ENCODE measurements at places on chromosomes 7 and 10.
A peak's percentile ranks its signal among the peaks of the same experiment; 100 is the strongest.

DNA sequence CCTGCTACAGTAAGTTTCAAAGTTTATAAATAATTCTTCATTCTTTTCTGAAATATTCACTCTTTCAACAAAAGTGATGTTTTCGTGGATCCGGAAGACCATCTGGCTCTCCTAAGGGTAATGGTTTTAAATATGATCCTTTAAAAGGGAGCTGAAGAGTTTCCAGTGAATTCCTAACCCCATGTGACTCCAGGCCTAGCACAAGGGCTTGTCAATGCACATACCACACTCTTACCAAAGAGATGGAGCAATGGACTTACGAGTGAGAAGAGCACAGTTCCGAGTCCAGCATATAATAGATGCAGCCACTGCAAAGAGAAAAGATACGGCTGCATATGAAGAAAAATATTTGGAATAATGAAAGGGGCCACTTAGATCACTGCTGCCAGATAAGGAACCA is 32.1 kb upstream of the GATAD1 start:
- H3K36me3 ChIP-seq: no peaks in the 10 kb centered on the region
- H3K4me3 ChIP-seq: no peak overlapping the region

- H3K27ac ChIP-seq: no peak overlapping the region
- H3K4me3 ChIP-seq: no peak overlapping the region
- no peaks in the 10 kb centered on the region for H3K36me3 ChIP-seq
- no peak for DNase-seq
Measured at GRCh38 chr7:47818796-47819606, 129.3 kb downstream of the PKD1L1 start.

DNA sequence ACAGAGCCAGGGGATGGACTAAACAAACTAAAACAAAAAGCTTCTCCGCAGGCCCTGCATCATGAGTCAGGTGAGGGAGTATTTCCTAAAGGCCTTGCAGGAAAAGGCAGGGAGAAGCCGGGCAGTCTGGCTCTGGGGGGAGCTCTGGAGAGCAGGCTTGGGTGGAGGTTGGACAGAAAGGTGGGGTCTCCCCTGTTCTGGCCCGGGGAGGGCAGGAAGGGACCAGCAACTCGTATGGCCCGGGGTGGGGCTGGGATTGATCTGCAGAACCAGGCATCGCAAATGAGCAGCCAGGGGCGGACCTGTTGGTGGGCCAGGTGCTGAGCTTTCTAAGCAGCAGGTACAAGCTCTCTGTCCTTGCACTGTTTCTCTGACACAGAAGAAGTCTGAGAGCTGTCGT is 235.2 kb downstream of the TCERG1L start:
- no peak overlapping the region for H3K4me3 ChIP-seq
- no peaks in the 10 kb centered on the region for H3K4me1 ChIP-seq
- H3K27ac ChIP-seq: no peak overlapping the region
- DNase-seq: no peak
- H3K27me3 ChIP-seq: no peaks in the 10 kb centered on the region
- no peaks in the 10 kb centered on the region for H3K36me3 ChIP-seq

- H3K27me3 ChIP-seq: no peaks in the 10 kb centered on the region
- no peaks in the 10 kb centered on the region for H3K36me3 ChIP-seq
Measured at GRCh38 chr10:84924131-84924530, 595.7 kb downstream of the CCSER2 start.

GRCh38 chr10:93383562-93383981 is 98.6 kb downstream of the MYOF start:
- H3K36me3 ChIP-seq: no peaks in the 10 kb centered on the region
- peaks cover 27% of the 10 kb centered on the region for H3K4me1 ChIP-seq
- no peak overlapping the region for H3K4me3 ChIP-seq

DNA sequence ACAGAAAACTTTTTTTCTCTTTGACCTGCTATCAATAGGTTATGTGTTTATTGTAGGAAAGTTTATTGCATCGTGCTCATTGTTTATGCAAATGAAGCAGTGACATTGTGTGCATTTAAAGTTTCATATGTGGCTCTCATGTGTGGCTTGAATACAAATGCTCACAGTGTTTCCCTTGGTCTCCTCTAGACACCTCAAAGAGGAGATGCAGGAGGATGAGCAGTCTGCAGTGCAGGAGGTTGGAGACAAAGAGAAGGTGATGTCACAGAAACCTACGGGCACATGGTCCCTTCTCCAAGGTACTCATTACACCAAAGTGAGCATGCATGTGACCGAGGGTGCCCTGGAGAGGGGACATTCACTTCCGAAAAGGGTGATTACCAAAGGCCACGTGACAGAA is 430.2 kb downstream of the INHBA start:
- H3K4me3 ChIP-seq: no peak overlapping the region
- no peak for DNase-seq
- H3K36me3 ChIP-seq: no peaks in the 10 kb centered on the region
- H3K27ac ChIP-seq: no peak overlapping the region

DNA sequence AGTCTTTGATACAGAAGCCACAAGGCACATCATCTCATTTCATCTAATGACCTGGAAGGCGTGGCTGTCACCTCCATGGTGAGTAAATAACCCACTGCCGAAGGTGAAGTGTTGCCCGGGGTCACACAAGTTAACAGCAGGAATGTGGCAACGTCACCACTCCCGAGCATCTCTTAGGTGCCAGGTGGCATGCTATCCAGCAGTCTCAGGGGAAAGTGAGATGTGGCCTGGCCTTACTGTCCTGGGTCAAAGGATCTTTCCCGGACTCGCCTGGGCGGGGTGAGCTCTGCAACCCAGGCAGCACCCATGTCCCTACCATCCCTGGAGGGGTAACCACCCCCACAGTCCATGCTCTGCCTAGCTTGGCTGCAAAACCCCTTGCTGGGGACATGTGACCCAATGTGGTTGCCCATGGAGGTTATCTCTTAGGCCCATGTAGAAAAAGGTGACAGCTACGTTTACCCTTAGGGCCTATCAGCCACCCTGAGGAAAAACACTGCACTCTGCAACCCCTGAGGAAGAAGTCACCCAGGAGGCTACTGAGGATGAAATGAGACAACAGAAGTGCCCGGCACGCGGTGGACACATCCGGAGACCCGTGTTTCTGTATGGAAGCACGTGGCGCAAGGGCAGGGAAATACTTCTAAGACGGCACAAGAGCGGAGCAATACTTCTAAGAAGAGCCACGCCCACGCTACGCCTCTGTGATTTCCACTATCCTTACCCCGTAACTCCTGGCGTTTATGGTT is 52.0 kb downstream of the BAIAP2L1 start:
- H3K27me3 ChIP-seq: peaks cover 8% of the 10 kb centered on the region
- no peak for DNase-seq
- H3K4me1 ChIP-seq: no peaks in the 10 kb centered on the region
- H3K4me3 ChIP-seq: no peak overlapping the region
- no peak overlapping the region for H3K27ac ChIP-seq

DNA sequence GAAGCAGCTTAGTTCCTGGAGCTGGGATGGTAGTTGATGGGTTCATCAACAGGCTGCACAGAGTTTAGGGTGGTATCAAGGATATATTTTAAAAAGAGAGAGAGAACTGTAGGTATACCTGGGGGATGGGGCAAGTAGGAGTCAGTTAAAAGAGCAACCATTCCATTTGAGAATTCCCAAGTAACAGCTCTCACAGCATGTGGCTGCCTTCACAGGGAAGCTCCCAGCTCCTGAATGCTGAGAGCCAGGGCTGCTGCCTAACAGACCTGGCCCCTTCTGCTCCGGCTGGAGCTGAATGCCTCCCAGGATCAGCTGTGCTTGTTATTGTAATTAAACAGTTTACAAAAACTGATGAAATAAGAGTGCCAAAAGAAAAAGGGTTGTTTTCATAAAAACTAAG is 58.8 kb upstream of the GPR26 start:
- no peak for DNase-seq
- no peaks in the 10 kb centered on the region for H3K36me3 ChIP-seq
- H3K27ac ChIP-seq: no peak overlapping the region
- peaks cover 30% of the 10 kb centered on the region for H3K27me3 ChIP-seq

DNA sequence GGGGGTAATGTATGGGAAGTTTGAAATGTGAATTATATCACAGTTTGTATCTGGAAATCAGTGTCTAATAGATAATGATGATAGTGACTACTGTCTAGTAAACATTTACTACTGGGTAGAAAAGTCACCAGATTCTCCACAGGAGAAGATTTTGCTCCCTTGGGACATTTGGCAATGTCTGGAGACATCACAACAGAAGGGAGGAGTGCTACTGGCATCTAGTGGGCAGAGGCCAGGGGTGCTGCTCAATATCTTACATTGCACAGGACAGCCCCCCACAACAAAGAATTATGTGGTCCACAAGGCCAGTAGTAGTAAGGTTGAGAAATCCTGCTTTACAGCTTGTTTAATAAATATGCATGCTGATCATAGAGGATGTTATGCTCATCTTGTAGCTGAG is 92.3 kb upstream of the PRPS1L1 start:
- no peak overlapping the region for H3K4me3 ChIP-seq
- no peaks in the 10 kb centered on the region for H3K4me1 ChIP-seq
- peaks cover 2% of the 10 kb centered on the region for H3K27me3 ChIP-seq
- no peak for DNase-seq
- no peak overlapping the region for H3K27ac ChIP-seq
- no peaks in the 10 kb centered on the region for H3K36me3 ChIP-seq

- no peak for DNase-seq
- H3K4me3 ChIP-seq: no peak overlapping the region
- H3K4me1 ChIP-seq: no peaks in the 10 kb centered on the region
- H3K36me3 ChIP-seq: no peaks in the 10 kb centered on the region
- no peak overlapping the region for H3K27ac ChIP-seq
Measured at GRCh38 chr10:99979066-99979685, 30.6 kb downstream of the DNMBP start.

- H3K27me3 ChIP-seq: no peaks in the 10 kb centered on the region
- H3K27ac ChIP-seq: no peak overlapping the region
- no peaks in the 10 kb centered on the region for H3K4me1 ChIP-seq
- H3K4me3 ChIP-seq: no peak overlapping the region
- no peaks in the 10 kb centered on the region for H3K36me3 ChIP-seq
- peak; percentile 28 for DNase-seq
Measured at GRCh38 chr10:48456361-48456804, 148.5 kb downstream of the ARHGAP22 start.

- H3K4me3 ChIP-seq: no peak overlapping the region
- H3K27me3 ChIP-seq: no peaks in the 10 kb centered on the region
- no peaks in the 10 kb centered on the region for H3K4me1 ChIP-seq
- H3K27ac ChIP-seq: no peak overlapping the region
- H3K36me3 ChIP-seq: peaks cover under 1% of the 10 kb centered on the region
- DNase-seq: no peak
Measured at GRCh38 chr7:91655656-91656055, 224.8 kb downstream of the MTERF1 start.

Data from natural killer cell treated with Interleukin-12 subunit alpha and Interleukin-12 subunit beta and Interleukin-15 and Interleukin-18, amount 100 ng/mL, for 72 hours (primary cell).